Dermis microvascular lymphatic vessel endothelial cell (primary cell): ENCODE measurements at places on chromosomes 4 and X.

GRCh38 chr4:95204873-95205272 is 343.9 kb downstream of the UNC5C start:
- no peak for DNase-seq

GRCh38 chrX:24465532-24465865 is 413 bp downstream of the PDK3 start:
- no peak for DNase-seq

DNA sequence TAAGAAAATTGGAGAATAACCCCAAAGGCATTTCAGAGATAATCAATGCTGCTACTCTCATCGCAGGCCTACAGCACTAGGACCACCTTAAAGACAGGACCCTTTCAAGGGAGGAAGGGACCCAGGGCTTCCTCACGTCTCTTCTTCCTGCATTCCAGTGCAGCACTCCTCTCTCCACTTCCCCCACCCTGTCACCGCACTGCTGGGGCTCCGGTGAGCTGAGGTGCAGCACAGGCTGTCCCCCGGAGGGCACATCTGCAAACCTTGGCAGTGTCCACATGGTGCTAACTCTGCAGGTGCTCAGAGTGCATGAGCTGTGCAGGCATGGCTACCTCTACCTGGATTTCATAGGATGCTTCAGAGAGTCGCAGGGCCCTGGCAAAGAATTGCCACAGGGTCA is 305.6 kb downstream of the DCHS2 start:
- no peak for DNase-seq

DNA sequence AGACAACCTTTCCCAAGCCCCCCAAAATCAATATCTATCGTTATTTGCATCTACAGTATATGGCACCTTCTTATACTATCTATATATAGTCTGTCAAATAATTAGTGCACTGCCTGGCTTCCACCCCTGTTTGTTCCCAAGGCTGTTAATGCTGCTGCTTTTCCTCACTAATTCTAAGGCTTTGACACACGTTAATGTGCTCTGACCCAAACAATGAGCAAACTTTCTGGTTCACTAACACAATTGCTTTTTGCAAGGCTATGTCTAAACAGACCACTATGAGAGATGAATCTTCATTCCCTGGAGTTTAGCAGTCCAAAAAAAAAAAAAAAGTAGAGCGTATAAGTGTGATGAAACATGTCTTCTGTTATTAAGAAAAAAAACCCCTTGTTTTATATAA is 360.9 kb upstream of the AGA start:
- no peak for DNase-seq

DNA sequence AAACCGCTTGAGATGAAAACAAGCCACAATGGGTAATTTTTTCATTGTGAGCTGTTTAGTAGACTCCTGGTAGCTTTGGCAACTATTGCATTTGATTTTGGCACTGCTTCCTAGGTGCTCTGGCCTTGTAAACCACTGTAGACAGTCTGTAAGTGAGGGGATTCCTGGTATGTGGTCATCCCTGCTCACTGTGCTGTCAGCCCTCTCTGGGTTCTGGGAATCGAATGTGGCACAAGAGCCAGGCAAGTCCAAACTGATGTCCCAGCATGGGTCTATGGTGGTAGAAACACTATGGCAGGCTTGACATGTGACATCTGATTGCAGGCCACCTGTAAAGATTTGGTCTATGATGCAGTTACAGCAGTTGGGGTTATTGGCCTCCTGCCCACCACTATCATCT is 2.5 kb downstream of the USP51 start:
- DNase-seq: no peak

- DNase-seq: no peak
Measured at GRCh38 chr4:3688018-3688998, 77.9 kb upstream of the ADRA2C start.
